ENCODE measurements at places on chromosomes 5 and 9.

DNA sequence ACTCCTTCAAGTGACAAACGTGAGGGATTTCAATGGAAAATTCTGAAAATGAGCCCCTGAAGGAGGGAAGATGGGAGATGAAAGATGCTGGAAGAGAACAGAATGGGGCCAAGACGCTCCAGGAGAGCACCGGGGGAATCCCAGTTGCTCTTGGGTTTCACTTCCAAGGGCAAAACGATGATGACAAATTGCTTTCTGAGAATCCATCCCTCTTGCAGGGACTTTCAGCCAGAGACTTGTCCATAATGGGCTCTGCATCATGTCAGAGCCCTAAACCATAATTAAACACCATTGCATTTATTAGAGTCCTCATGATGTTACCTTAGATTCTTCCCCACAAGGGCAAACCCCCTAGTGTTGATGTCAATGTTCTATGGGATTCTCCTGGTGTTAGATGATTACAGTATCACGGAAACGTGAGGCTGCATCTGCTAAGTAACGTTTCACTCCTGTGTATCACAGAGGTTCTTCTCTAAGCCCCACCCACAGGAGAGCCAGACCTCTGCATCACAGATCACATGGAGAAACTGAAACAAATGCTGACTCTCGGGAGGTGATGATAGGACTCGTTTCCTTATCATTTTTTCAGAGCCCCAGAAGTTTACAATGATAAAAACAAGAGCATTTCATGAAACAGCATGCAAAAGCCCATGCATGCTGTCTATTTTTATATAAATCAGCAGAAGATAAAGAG lies 114.4 kb downstream of the TENT4A start:
- DNase-seq: no peak

DNA sequence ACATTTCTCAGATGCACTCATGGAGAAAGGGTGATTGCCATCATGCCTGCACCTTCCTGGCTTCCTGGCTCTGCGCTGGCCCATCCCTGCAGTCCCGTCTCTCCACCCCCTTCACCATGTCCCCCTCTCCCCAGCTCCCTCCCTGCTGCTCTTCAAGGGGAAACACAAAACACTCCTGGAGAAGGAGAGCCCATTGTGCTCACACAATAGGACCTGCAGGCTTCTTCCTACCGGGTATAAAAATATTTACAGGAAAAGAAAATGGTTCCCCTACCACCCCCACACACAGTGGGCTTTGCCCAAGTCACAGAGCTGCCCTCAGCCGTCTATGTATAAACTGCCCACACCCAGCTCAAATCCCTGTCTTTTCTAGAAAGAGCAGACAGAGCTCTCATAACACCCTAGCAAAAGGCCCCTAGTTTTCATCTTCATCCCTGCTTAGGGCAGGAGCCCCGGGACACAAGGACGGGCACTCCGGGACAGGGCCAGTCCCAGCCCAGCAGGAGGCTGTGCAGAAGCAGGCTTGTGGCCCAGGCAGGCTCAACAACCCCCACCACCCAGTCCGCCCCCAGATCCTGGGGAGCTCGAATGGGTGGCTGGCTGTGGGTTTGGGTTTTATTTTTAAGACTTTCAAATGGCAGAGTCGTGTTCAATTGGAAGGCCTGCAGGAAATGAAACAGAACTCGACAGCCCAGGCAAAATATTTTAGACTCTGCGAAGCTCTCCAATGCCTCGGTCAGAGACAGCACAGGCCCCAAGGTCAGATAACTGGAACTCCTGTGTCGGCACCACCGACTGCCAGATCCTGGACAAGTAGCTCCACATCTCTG lies 77.3 kb downstream of the LRSAM1 start:
- no peak for DNase-seq

GRCh38 chr5:42908509-42909488 lies 97.1 kb upstream of the SELENOP start:
- DNase-seq: peak; percentile 87

GRCh38 chr9:78026416-78026815 lies 5.2 kb downstream of the GNAQ start:
- DNase-seq: no peak

- no peak for DNase-seq
Measured at GRCh38 chr9:111919875-111920274, 23.3 kb downstream of the UGCG start.

GRCh38 chr5:176543428-176544182 lies 5.5 kb upstream of the CDHR2 start:
- peak; percentile 67 for DNase-seq

DNA sequence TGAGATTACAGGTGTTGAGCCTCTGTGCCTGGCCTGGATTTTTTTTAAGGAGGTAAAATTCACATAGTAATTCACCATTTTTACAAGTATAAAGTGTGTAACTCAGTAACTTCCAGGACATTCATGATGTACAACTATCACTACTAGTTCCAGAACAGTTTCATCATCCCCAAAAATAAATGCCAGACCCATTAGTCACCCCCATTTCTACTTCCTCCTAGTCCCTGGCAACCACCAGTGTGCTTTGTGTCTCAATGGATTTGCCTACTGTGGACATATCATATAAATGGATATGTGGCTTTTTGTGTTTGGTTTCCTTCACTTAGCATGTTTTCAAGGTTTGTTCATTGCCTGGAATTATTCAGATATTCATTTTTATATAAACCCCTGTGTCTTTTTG lies 72.5 kb upstream of the PANK3 start:
- peak; percentile 45 for DNase-seq

GRCh38 chr5:134614450-134615085 lies 18.1 kb downstream of the SAR1B start:
- peak; percentile 8 for DNase-seq

DNA sequence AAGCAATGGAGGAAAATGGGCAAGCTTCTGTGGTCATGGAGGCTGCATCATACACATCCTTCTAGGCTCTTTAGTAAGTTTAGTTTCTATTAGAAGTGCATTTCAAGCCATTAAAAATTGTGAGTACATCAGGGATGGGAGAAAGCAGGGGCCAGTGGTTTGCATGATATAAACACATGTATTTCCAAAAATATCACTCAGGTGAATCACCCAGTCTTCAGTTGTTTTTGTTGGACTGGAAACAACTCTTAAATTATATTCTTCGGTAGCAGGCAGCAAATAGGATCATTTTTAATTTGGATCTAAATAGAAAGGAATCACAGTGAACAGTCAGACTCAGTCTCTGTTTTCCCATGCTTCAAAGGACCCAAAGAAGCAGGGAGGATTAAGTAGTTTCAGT lies 657.9 kb downstream of the TLR4 start:
- DNase-seq: no peak

DNA sequence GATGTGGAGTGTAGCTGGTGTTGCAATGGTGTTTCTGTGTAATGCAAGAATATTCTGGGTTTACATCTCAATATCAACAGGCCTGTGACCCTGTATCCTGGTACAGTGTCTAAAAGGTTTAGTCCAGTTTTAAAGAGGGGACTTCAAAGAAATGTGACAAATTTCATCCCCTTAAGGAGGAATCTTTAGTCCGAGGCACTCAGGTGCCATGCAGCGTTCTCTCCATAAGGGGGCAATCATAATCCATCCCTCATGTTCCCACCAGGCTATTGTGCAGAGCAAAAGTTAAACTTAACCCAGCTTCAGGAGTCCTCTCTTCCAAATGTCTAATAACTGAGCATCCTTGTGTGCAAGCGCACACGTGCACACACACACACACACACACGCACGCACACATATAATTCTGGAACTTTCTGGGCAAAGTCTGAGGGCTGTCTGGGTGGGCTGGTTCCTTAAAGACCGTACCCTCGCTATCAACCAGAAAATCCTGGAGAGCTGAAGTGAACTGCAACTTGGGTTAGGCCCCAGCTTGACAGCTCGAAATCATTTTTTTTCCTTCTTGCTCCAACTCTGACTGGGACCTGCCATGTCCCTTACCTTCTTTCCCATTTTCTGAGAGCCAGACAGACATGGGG lies 46.0 kb downstream of the CRB2 start:
- peak; percentile 81 for DNase-seq

- DNase-seq: no peak
Measured at GRCh38 chr5:173774271-173774761, 113.8 kb upstream of the CPEB4 start.

- peak; percentile 18 for DNase-seq
Measured at GRCh38 chr5:79800979-79801827, 111.6 kb downstream of the CMYA5 start.

DNA sequence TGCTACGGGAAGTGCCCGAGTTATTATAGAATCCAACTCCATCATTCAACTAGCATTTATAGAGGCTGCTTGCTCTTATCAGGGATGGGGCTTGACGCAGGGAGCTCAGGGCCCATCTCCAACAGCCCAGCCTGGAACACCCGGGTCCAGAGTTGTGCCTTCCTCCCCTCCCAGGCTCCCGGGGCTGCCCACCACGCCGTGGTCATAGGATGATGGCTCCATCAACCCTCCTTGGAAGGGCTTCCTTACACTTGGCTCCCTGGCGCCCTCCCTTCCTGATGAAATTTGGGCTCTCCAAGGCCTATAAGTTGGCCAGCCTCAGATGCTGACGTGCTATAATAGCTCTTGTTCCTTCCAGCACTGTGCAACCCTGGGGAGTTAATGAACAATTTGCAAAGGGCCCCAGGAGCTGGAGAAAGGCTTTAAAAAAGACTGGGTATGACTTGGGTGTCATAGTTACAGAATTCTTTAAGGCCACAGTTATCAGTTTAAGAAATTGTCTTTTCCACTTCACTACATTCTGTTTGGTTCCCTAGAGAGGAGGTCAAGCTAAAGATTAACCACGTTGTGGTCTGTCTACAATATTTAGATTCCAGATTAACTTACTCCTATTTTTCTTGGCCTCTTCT lies 42.5 kb upstream of the GADD45G start:
- DNase-seq: no peak

GRCh38 chr9:106820866-106821265 lies 42.1 kb upstream of the ZNF462 start:
- no peak for DNase-seq

- no peak for DNase-seq
Measured at GRCh38 chr9:4365055-4365454, 65.2 kb upstream of the GLIS3 start.

DNA sequence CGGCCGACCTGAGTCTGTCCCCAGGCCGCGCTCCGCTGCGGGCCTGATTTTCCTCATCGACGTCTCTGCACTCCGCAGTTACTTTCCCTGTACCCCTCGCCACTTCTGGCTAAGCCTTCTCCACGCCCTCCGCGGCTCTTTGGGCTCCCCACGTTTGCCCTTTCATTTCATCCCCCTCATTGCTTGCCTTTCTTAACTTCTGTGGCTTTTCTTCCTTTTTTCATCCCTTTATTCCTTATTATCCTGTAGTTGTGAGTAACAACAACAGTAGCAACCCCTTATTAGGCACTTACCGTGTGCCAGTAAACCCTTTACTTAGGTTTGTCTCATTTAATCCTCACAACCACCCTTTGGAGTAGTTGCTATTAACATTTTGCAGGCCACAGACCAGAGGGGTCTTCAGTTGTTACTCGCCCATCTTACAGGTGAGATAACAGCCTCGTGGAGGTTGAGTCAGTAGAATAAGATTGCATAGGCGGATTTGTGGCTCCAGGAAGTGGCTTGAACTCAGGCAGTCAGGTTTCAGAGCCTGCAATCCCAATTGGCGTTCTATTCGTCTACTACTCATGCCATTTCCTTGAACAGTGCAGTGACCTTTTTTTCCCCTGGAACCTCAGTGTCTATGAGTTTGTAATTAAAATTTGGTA lies 724 bp downstream of the TCERG1 start:
- peak; percentile 29 for DNase-seq

GRCh38 chr9:134329576-134329855 lies 3.3 kb downstream of the RXRA start:
- DNase-seq: no peak

- no peak for DNase-seq
Measured at GRCh38 chr5:107112216-107112615, 558.5 kb downstream of the EFNA5 start.

- no peak for DNase-seq
Measured at GRCh38 chr9:14902561-14902960, 7.7 kb downstream of the FREM1 start.

DNA sequence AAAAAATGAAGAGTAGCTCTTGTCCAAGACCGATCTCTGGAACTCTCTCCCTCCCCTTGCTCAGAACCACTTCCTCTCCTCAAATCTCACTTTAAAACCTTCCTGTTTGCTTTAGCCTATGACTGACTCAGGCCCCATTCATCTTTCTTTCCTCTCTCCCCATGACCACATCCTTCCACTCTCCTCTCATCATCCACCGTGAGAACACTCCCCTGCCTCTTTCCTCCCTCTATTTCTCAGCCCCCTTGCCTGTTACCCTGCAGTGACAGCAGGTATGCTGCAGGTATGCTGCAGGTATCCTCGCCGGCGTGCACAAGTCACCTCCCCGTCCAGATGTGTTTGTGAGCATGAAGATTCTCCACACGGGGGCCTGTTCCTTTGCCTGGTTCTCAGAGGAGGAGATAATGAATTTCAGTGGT lies 505.3 kb downstream of the CCDC171 start:
- peak; percentile 58 for DNase-seq

GRCh38 chr5:52728686-52729085 lies 59.0 kb upstream of the ITGA1 start:
- no peak for DNase-seq

DNA sequence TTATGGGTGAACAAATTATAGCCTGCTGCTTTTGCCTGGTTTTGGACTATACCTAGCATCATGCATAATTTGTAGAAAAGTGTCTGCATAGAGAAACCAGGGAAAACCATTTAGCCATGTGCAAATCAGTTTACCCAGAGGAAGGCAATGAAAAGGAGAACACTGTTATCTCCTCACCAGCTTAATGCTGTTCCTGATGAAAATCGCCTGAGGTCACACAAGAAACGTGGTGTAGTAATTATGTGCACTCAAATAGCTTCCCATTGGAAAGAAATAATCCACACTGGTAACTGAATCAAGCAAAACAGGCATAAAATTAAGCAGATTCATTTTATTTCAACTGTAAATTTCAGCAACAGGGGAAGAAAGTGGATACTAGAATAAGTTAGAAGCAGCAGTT lies 51.7 kb upstream of the FAM240B start:
- DNase-seq: no peak

- DNase-seq: no peak
Measured at GRCh38 chr5:150394912-150395687, 17.6 kb downstream of the CD74 start.

DNA sequence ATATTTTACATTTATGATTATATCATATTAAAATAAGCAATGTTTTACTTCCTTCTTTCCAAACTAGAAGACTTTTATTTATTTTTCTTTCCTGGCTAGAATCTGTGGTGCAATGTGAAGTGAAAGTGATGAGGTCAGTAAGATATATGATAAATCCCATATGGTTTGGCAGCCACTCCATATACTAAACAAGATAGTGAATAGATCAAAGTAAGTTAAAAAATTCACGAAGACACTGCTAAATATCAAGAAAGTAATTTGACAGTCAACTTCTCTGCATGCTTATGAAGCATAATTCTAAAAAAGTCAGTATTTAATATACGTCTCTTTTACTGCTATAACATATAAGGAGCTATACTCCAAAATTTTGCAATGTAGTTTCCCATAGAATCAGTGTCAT lies 972.8 kb downstream of the DTWD2 start:
- DNase-seq: no peak

DNA sequence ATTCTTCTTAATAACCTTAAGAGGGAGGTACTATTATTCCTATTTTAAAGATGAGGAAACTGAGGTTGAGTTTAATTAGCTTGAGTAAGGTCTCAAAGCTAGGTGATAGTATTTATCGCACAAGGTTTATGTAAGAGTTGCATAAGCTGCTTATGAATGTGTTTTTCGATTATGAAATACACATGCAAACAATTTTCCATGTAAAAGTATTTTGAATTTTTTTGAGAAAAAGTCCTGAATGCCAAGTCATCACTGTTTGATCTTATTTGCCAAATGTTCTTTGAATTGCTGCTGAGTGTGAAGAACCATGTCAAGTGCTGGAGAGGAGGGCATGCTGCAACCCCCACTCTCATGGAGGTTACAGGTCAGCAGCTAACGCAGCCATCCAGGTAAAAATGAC lies 174.4 kb downstream of the CARTPT start:
- DNase-seq: no peak
